Dermis microvascular lymphatic vessel endothelial cell (primary cell): ENCODE measurements at places on chromosomes 7 and 10. TPM values are rescaled to one million over a fixed set of nuclear protein-coding genes. Genes with fewer than 3 reads are reported as not detected.

Gene DYNC1I1
- total RNA-seq: 11.4 and 14.0 TPM in 2 replicates

Gene LRRTM3
- total RNA-seq: not detected in 2 replicates

Gene CAV2
- 155 and 161 TPM in 2 replicates for total RNA-seq

Gene AKR1C4
- 0.13 TPM in 1 of 2 replicates, not detected in the other for total RNA-seq

Gene ERVW-1
- not detected in 2 replicates for total RNA-seq

Gene PDE1C
- total RNA-seq: 0.13 TPM in 2 replicates

Gene C10orf53
- total RNA-seq: not detected in 2 replicates

Gene CNOT4
- total RNA-seq: 5.8 and 7.3 TPM in 2 replicates

Gene CEP55
- total RNA-seq: 11.6 and 37.1 TPM in 2 replicates

Gene UNCX
- total RNA-seq: not detected in 2 replicates

Gene POLL
- 5.6 and 7.5 TPM in 2 replicates for total RNA-seq

Gene OR2A1
- under 0.01 TPM in 2 replicates for total RNA-seq
